Pulmonary artery endothelial cell (primary cell): ENCODE measurements at places on chromosomes 11 and 22. TPM values are rescaled to one million over a fixed set of nuclear protein-coding genes. Genes with fewer than 3 reads are reported as not detected.

The TRIM77 gene
- total RNA-seq = not detected in 2 replicates

The DNAJB13 gene
- total RNA-seq = not detected in 2 replicates

- DNase-seq = no peak
Measured at GRCh38 chr22:49453771-49454170, 373.9 kb downstream of the BRD1 start.

GRCh38 chr22:26406118-26406517 lies 22.9 kb upstream of the ASPHD2 start:
- DNase-seq = no peak

DNA sequence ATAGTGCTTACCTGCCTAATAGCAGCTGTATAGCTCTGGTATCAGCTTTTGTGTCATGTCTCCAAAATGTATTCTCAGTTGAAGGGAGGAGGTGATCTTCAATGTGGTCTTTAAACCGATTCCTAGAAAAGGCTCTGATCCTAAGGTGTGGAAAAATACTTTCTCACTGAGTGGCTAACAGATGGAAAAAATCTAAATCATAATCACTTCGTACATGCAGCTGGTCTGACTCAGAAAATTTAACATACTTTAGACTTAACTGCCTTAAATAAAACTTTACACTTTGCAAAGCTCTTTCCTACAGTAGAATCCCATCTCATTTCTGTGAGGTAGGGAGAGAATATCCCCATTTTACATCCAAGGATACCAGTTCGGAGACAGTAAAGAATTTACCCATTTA lies 38.0 kb downstream of the C2CD3 start:
- no peak for DNase-seq

- DNase-seq = peak; percentile 87
Measured at GRCh38 chr11:60777572-60777971, 7.6 kb upstream of the MS4A10 start.
